Fibroblast of skin of right biceps (primary cell): ENCODE measurements at places on chromosomes 16 and 17.

DNA sequence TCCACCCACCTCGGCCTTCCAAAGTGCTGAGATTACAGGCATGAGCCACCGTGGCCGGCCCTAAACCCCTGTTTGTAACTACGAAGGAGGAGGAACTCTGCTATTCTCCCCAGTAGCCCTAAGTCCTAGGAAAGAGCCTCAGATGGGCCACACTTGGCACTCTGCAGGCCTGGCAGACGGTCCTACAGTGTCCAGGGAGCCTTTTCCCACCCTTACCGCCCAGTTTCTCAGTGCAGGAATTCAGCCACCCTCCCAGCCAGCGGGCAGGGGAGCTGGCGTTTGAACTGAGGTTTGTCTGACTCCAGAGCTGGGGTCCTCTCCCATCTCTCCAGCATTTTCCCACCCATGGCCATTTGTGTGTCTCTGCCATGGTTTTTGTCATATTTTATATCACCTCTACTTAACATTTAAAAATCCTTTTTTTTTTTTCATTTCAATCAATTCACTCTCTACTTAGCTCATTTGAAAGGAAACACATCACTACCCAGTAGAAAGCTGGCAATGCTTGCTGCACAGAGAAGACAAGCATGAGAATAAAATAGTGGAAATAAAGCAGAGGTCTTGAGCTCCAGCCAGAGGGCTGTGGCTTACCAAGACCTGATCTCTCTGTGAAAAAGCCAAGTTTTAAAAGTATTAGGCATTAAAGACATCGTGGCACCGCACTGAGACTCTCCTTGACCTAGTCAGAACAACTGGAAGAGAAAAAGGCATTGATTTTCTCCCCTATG is 34.9 kb downstream of the BCO1 start:
- no peak for DNase-seq

- DNase-seq = no peak
Measured at GRCh38 chr17:59287891-59288290, 43.6 kb upstream of the YPEL2 start.

DNA sequence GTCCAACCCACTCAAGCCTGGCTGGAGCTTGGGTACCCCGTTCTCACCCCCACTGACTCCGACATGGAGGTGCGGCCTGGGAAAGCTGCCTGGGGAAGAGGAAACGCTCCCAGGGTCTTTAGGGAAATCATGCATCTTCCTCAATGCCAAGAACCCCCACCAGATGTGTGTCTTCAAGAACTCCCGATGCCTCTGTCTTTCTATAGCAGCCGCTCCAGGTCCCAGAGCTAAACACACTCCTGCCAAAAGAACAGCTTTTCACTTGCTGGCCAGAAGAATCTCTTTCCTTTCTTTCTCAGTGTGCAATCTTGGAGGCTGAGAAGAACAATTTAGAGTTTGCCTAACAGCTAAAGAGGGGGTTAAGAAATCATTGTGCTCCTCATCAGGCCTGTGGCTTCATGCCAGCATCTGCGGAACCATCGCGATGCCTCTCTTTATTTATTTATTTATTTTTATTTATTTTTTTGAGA is 41.1 kb upstream of the MTSS2 start:
- DNase-seq = no peak

GRCh38 chr17:40150276-40150675 is 9.9 kb downstream of the CASC3 start:
- DNase-seq = no peak

DNA sequence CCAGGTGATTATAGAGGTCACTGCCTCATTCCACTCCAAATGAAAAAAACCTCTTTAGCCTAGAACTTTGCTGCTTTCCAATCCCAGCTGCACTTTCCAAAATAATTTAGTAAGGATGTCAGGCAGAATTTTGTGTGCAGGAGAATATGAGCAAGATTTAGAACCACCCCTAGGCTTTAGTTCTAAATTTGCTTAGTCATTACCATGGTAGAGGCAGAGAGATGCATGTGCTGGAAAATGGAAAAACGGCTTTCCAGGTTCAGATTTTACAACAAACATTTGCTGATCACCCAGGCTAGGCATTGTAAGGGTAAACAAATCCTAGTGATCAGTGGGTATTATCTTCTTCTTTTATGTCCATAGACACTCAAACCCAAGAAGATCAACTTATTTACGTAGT is 6.3 kb downstream of the KRT26 start:
- DNase-seq = no peak

- no peak for DNase-seq
Measured at GRCh38 chr17:40072040-40072734, 9.4 kb downstream of the THRA start.

DNA sequence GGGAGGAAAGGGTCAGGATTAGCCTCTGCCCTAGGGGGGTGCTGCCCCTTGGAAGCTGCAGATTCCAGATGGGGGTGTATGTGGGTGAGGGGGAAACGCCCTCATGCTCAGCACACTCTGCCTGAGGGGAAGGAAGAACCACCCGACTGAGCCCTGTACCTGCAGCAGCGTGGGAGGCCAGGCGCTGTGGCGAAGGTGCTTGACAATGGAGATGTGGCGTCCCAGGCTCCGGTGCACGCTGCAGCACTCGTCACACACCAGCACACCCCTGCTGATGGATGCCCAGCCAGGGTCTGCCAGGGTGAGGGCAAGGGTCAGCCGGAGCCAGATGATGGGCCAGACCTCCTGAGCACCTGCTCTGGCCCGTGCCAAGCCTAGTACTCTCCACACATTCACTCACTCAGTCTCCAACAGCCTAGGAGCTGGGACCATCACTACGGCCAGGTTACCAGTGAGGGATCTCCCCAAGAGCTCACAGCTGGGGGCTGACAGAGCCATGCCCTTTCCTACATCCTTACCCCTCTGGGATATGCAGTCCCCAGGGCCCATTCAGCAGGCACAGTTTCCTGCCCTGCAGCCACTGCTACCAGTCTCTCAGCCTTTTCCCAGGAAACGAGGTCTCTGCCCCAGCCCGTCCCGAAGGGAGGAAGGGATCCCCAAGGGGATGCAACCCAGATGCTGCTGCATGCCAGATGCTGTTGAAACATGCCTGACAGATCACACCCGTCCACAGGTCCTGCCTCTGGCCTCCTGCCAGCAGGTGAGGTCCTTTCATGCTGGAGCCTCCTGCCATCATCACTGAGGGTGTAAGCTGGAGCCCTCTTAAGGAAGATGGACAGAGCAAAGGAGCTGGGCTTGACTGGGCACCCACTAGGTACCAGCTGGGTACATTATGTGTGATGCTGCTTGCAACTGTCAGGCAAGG is 5.9 kb downstream of the GIT1 start:
- no peak for DNase-seq

- DNase-seq = no peak
Measured at GRCh38 chr17:59254742-59255141, 34.4 kb downstream of the GDPD1 start.

GRCh38 chr16:51490866-51491265 is 339.8 kb upstream of the SALL1 start:
- no peak for DNase-seq

GRCh38 chr16:7532534-7532933 is 199.9 kb downstream of the RBFOX1 start:
- no peak for DNase-seq

- no peak for DNase-seq
Measured at GRCh38 chr17:34375426-34375997, 12.5 kb upstream of the CCL1 start.

GRCh38 chr17:40447806-40448205 is 4.6 kb downstream of the IGFBP4 start:
- no peak for DNase-seq

GRCh38 chr16:19128454-19129200 is 14.9 kb downstream of the ITPRIPL2 start:
- no peak for DNase-seq
